ENCODE measurements at places on chromosomes 7 and 10. TPM values are rescaled to one million over a fixed set of nuclear protein-coding genes. Genes with fewer than 3 reads are reported as not detected.
A peak's percentile ranks its signal among the peaks of the same experiment; 100 is the strongest.

GRCh38 chr10:65945061-65945460 lies 980.8 kb upstream of the LRRTM3 start:
- no peak for DNase-seq

- DNase-seq, result peak; percentile 46
Measured at GRCh38 chr7:90383422-90383821, 19.8 kb upstream of the CLDN12 start.

The PSMC2 gene
- 308 TPM for total RNA-seq

The GHRHR gene
- not detected for total RNA-seq

DNA sequence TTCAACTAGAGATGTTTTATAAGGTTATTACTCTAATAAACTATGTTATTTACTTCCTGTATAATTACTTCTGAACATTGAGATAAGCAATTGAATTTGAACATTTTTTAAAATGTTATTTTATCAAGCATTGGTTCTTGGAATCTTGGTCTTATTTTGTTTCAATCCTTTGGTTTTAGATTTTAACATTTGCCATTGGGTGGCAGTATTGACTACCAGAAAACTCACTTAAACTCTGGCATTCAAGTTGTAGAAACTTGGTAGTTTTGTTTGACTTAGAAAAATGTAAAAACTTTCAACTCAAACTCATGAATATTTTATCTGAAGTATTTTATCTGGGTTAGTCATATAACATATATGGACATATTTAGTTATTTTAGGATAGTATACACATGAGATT lies 48.1 kb downstream of the ATRNL1 start:
- DNase-seq, result peak; percentile 24

DNA sequence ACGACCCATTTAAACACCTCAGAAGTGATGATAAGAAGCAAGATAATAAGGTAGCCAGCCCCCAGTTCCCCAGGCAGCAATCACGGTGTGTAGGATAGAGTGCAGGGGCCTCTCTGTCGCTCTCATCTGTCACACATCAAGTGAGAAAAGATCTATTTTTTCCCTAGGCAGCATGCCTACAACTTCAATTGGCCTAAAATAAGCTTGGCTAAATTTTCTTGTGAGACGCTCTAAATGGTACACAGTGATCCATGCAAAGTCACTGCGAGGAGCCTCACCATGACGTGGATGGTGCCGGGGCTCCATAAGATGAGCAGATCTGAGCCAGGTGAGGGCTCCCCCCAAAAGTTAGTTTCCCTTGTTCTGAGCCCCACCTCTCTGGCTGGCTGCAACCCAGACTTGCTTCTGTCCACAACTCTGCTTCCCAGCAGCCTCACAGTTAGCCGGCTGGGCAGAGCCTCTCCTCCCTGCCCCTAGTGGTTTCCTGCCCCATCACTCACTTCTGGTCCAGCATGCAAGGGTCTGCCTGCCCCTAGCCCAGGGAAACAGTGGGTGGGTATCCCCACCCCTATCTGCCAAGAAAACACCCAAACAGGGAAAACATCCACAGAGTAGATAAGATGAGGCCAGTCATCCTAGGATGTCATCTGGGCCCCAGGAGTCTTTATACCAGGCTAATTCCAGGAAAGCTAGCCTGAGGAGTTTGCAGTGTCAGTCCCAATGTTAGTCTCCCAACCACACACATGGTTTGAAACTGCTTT lies 342.1 kb downstream of the GRID1 start:
- no peak for DNase-seq

- no peak for DNase-seq
Measured at GRCh38 chr7:107678110-107678753, 17.6 kb downstream of the SLC26A4 start.

- DNase-seq, result peak; percentile 91
Measured at GRCh38 chr7:100865372-100865911, 1.7 kb upstream of the TRIP6 start.

DNA sequence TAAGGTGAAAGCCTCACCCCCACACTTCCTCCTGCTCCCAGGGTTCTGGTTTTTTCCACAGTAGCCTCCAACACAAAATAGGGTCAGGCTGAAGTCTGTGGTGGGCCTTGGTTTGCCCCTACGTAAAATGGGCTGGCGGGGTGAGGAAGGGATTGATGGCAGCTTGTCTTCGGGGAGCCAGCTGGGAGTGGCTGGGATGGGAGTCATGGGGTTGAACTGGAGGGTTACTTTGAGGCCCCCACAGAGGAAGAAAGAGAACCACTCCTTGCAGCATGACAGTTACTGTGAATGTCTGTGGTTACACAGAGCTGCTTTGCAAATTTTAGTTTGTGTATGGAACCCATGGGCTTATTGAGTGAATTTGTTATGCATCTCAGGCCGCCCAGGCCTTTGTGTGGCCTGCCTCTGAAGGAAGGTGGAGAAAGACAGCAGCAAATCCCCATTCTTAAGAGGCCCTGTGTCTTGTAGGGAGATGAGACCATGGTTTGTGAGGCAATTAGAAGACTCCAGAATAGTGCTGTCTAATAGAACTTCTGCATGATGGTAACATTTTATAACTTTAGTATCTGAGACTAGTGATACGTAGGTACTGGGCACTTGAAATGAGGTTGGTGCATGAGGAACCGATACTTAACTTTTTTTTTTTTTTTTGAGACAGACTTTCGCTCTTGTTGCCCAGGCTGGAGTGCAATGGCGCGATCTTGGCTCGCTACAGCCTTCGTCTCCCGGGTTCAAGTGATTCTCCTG lies 8.1 kb downstream of the TRIM8 start:
- no peak for DNase-seq

The PIK3AP1 gene
- total RNA-seq, result 4.5 TPM
